Right atrium auricular region (tissue), 2 donors: ENCODE measurements at places on chromosomes 4 and X. TPM values are rescaled to one million over a fixed set of nuclear protein-coding genes. Genes with fewer than 3 reads are reported as not detected.

- no peaks in the 10 kb centered on the region for H3K36me3 ChIP-seq
- no peak for DNase-seq
- no peak overlapping the region for H3K4me3 ChIP-seq
- H3K27me3 ChIP-seq, result no peaks in the 10 kb centered on the region
Observed at GRCh38 chr4:15749001-15749400, 29.1 kb upstream of the CD38 start.

GRCh38 chrX:36804066-36804465, 204.1 kb upstream of the FAM47C start:
- H3K27me3 ChIP-seq, result no peaks in the 10 kb centered on the region
- no peak overlapping the region for H3K4me3 ChIP-seq
- no peaks in the 10 kb centered on the region for H3K36me3 ChIP-seq
- no peaks in the 10 kb centered on the region for H3K4me1 ChIP-seq

DNA sequence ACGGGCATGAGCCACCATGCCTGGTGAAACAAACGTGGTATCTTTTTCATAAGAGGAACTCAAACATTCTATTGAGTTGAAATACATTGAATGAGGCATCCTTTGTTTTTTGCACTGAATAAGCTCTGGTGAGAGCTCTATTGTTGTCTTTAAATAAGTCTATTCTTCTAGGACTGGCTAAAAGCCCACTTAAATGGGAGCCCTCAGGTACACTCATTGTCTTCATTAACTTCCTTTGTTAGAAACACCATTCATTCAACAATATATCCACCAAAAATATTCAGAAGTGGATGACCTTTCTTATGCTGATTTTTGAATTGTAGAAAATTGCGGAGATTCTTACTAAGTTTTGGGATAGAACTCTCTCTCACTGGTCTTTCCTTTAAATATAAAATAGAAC, 568.0 kb downstream of the IL1RAPL1 start:
- H3K4me3 ChIP-seq, result no peak overlapping the region
- H3K36me3 ChIP-seq, result no peaks in the 10 kb centered on the region
- DNase-seq, result no peak
- no peaks in the 10 kb centered on the region for H3K27me3 ChIP-seq
- H3K4me1 ChIP-seq, result no peaks in the 10 kb centered on the region

- no peaks in the 10 kb centered on the region for H3K27me3 ChIP-seq
- no peak overlapping the region for H3K27ac ChIP-seq
- no peak overlapping the region for H3K4me3 ChIP-seq
- H3K4me1 ChIP-seq, result no peaks in the 10 kb centered on the region
- DNase-seq, result no peak
- H3K36me3 ChIP-seq, result no peaks in the 10 kb centered on the region
Observed at GRCh38 chr4:21512353-21512752, 436.2 kb downstream of the KCNIP4 start.

- no peaks in the 10 kb centered on the region for H3K27me3 ChIP-seq
- no peak for DNase-seq
Observed at GRCh38 chrX:110252711-110253110, 65.2 kb downstream of the AMMECR1 start.

GRCh38 chrX:119427024-119427794, 28.1 kb downstream of the SLC25A43 start:
- H3K4me3 ChIP-seq, result no peak overlapping the region
- no peak for DNase-seq
- peaks cover 3% of the 10 kb centered on the region for H3K4me1 ChIP-seq
- H3K27me3 ChIP-seq, result no peaks in the 10 kb centered on the region

GRCh38 chrX:21725496-21725895, 32.4 kb downstream of the SMPX start:
- no peak for DNase-seq
- H3K4me3 ChIP-seq, result no peak overlapping the region
- no peaks in the 10 kb centered on the region for H3K4me1 ChIP-seq
- H3K27me3 ChIP-seq, result no peaks in the 10 kb centered on the region
- no peak overlapping the region for H3K27ac ChIP-seq
- H3K36me3 ChIP-seq, result no peaks in the 10 kb centered on the region

GRCh38 chrX:131741103-131741581, 197.3 kb downstream of the OR13H1 start:
- H3K36me3 ChIP-seq, result no peaks in the 10 kb centered on the region
- DNase-seq, result no peak
- no peaks in the 10 kb centered on the region for H3K4me1 ChIP-seq
- H3K4me3 ChIP-seq, result peak overlapping the region; percentile 38

GRCh38 chr4:3416270-3416669, 25.5 kb upstream of the HGFAC start:
- H3K27ac ChIP-seq, result no peak overlapping the region
- no peak for DNase-seq
- H3K4me1 ChIP-seq, result no peaks in the 10 kb centered on the region
- no peaks in the 10 kb centered on the region for H3K27me3 ChIP-seq
- peaks cover 24% of the 10 kb centered on the region for H3K36me3 ChIP-seq

DNA sequence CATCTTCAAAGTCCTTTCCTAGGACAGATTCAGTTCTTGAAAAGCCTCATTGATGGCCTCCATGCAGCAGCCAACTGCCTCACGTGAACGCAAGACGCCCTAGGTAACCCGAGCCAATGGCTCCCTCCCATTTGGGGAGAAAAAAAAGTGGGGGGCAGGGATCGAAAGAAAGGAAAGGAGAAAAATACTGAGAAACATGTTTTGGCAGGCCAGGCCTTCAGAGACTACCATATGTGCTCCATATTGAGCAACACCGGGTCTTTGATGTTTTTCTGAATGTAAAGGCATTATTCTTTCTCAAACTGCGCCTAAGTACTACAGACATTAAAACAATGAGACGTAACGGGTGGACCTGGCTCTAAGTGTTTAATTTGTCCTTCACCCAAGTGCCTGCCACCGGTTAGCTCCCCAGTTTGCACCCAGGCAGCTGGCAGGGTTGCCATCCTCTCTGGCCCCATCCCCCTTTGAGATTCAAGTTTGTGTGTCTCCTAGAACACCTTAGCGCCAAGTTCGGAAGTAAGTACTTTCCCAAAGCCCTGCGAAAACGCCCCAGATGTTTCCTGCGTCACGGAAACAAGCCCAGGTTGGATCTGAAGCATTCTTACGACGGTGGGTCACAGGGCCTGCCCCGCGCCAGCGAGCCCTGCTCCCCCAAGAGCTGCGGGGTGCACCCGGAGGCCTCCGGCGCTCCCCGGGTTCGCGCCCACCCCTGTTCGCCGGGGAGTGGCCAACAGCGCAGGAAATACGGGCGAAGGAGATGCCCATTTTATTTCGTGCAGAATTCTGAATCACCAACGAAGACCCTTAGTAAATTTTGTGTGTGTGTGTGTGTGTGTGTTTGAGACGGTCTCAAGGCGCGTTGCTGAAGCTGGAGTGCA, 30.1 kb downstream of the HAND2 start:
- H3K27ac ChIP-seq, result no peak overlapping the region
- peak; percentile 42 for DNase-seq
- no peaks in the 10 kb centered on the region for H3K36me3 ChIP-seq
- peaks cover 24% of the 10 kb centered on the region for H3K4me1 ChIP-seq
- H3K4me3 ChIP-seq, result no peak overlapping the region

- no peaks in the 10 kb centered on the region for H3K4me1 ChIP-seq
- no peaks in the 10 kb centered on the region for H3K27me3 ChIP-seq
- H3K36me3 ChIP-seq, result no peaks in the 10 kb centered on the region
- H3K4me3 ChIP-seq, result no peak overlapping the region
- no peak overlapping the region for H3K27ac ChIP-seq
Observed at GRCh38 chrX:49960061-49960460, 37.7 kb downstream of the CLCN5 start.

GAB3 gene
- total RNA-seq, result 16.9 TPM

NLRP2B gene
- total RNA-seq, result not detected

BMP3 gene
- total RNA-seq, result 0.52 TPM

PPAT gene
- 1.9 TPM for total RNA-seq

NPNT gene
- 10.5 TPM for total RNA-seq

TSC22D3 gene
- total RNA-seq, result 184 TPM
